Activated T-helper 1 cell treated with Interleukin-2 at 50 U/mL for 16 hours (primary cell): ENCODE measurements at places on chromosomes 11 and 22.

GRCh38 chr11:79592406-79592805 is 151.6 kb upstream of the TENM4 start:
- DNase-seq: no peak

DNA sequence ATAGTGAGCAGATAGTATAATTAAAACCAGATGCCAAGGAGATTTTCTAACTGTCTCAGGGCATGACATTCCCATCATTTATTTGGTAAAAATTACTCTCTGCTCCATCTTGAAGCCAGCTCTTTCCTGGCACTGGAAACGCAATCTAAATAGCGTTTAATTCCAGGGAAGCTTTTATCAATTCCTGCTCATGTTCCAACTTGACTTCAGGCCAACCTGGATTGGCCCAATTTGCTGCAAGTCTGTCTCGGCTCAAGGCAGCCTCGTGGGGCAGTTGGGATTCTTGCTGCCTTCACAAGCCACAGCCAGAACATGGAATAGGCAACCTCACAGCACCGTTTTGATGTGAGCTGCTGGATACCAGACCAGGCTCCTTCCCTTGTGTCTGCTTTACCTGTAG is 1255.9 kb downstream of the TBC1D22A start:
- no peak for DNase-seq

DNA sequence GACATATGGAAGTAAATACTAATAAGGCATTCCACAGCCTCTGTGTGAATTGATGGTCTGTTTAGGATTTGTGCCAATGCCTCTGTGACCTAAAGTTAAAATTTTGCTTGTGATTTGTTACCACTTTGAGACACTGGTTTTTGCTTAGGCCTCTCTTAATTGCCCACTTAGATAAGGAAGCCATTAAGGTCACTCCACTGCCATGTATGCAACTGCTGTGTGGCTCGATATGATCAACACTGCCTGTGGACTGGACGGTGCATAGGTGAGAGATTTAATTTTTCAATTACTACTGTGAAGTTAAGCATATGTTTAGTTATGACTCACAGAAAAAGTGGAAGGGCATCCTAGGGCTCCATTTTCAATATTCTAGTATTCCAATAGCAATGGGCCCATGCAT is 36.9 kb downstream of the CSRP3 start:
- DNase-seq: no peak

DNA sequence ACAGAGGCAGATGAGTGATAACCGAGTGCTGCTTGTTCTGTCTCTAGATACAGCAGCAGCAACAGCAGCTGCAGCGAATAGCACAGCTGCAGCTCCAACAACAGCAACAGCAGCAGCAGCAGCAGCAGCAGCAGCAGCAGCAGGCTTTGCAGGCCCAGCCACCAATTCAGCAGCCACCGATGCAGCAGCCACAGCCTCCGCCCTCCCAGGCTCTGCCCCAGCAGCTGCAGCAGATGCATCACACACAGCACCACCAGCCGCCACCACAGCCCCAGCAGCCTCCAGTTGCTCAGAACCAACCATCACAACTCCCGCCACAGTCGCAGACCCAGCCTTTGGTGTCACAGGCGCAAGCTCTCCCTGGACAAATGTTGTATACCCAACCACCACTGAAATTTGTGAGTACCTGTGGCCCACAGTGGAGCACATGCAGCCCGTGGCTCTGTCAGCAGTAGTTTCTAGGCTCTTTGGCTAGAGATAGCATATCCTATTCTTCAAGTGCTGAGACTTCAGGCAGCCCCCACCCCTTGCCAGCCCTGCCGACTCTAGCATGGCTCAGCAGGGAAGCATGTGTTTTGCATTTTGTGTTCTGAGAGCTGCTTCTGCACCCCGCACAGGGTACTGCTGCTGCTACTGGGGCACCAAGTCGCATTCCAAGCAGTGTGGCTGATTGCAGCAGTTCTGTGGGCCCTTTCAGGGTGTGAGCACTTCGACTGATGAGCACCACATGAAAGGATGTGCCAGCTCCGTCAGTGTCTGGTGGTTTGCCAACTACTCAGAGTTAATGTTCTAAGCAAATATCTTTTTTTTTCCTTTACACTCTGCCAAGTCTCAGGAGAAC is 59.2 kb downstream of the MED15 start:
- DNase-seq: peak; percentile 66

GRCh38 chr11:111089759-111090158 is 155.8 kb upstream of the POU2AF2 start:
- no peak for DNase-seq

DNA sequence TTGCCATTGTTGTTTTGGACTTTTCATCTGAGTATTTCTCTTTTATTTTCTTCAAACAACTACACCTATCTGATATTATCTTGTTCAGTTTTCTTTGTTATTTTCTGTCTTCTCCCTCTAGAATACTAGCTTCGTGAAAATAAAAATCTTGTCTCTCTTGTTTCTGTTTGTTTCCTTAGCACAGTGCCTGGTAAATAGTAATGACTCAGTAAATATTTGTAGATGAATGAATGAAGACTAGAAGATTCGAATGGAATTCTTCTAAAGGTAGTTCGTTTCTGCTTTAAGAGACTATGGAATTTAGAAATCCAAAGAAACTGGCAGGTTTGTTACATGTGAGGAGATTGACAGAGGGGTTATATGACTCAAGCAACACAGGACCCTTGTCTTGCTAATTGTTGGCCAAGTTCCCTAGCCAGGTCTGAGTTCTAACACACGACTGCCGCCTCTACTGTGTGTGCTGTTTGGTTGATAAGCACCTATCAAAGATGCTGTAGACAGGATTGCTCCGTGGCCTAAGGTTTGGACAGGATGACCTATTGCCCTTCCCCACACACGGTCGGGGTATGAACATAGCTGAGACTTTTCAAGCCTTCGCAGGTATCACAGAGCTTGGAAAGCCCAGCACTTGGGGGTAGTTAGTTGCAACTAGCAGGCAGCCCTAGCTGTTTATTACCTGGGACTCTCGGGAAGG is 831 bp upstream of the TMEM135 start:
- no peak for DNase-seq

DNA sequence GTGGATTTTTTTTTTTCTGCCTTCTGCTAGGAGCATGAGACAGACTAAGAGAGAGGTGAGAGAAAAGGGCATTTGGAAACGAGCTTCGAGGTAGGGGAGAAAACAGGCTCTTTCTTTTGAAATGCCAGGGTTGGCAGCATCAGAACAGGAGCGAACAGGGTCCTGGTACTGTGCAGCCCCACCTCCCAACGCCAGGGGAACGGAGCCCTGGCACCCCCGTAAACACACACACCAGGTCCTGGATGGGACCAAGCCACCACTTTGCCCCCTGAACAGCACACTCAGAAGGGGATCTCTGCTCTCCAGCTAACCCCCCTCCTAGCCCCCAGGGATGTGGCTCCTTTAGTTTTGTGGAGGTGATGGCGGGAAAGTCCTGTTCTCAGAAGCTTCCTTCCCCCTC is 127.1 kb downstream of the CTTN start:
- no peak for DNase-seq

GRCh38 chr11:119055901-119056300 is 1.1 kb downstream of the HYOU1 start:
- no peak for DNase-seq

- no peak for DNase-seq
Measured at GRCh38 chr11:68442433-68442832, 18.1 kb upstream of the PPP6R3 start.

GRCh38 chr11:93604008-93604660 is 57.3 kb upstream of the CEP295 start:
- DNase-seq: no peak

DNA sequence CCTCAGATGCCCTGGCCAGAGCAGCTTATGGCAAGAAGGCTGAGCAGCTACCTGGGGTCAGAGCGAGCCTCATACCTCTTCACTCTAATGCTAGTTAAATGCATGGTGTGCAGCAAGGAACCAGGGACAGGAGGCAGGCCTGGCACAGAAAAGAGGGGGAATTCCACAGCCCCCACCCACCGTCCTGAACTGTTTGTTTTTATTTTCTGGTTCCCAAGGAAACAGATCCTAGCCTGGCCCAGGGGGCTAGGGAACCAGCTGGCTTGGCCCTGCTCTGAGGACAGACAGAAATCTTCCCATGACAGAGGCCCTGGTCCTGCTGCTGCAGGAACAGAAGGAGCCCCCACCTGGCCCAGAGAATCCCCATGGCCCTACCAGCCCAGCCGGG is 40.4 kb downstream of the SLCO2B1 start:
- no peak for DNase-seq
